ENCODE measurements at places on chromosomes 1 and 21.
A peak's percentile ranks its signal among the peaks of the same experiment; 100 is the strongest.

- no peak for DNase-seq
Observed at GRCh38 chr1:36199934-36200741, 24.1 kb upstream of the THRAP3 start.

- DNase-seq: no peak
Observed at GRCh38 chr1:145995148-145995881, 1.1 kb downstream of the TXNIP start.

DNA sequence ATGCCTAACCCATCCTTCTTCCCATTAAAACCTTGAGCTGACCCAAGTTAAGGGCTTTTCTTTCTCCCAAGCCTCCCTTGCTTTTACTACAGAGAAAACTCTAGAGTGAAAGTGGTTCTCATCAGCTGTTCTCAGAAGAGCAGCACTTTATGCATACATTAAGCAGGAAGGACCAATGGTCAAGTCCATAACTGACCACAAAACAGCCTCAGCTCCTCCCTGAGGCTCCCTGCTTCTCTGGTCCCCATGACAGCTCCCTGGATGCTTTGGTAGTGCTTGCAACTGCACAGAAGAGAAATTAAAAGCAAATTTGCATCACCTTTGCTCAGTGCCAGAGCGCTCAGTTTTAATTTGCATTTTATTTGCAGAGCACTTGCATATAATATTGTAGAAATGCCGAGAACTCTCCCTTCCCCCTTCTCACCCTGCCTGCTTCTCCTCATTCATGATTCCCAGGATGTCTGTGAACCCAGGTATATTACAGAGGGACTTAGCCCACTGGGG, 56.1 kb downstream of the LMX1A start:
- no peak for DNase-seq

DNA sequence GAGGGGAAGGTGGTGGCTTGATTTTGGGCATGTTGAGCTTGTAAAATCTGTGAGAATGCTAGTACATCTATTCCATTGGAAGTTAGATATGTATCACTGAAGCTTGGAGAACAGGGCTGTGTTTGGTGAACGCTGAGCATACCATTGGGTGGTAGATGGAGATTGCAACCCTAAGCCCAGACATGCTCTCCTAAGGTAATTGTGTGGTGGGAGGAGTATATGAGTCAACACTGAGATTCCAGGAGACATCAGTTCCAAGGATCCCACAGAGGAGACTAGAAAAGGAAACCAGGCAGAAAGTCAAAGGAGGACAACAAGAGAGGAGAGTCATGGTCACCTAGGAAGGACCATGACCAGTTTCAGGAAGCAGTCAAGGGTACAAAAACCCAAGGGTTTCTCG, 60.4 kb downstream of the KIF21B start:
- no peak for DNase-seq

GRCh38 chr1:152959801-152960451, 10.5 kb upstream of the SPRR4 start:
- DNase-seq: no peak

DNA sequence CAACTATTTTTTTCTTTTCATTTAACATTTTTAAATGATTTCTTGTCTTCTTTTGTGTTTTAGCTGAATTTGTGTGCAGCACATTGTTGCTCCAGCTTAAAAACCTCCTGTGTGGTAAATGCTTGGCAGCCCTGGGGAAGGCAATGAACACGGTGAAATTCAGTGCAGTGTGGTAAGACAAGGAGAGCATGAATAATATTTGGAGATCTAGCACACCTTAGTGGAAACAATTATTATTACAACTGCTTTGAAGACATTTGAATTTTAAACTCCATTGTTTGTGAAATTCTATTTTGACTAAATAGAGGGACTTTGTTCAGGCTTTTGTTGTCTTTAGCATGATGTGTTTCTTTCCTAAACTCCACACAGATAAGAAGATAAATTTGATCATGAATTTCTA, 242.6 kb upstream of the CXADR start:
- peak; percentile 6 for DNase-seq

- no peak for DNase-seq
Observed at GRCh38 chr1:23436520-23437354, 12.2 kb upstream of the TCEA3 start.

GRCh38 chr1:28898405-28898881, 15.9 kb upstream of the EPB41 start:
- DNase-seq: no peak

DNA sequence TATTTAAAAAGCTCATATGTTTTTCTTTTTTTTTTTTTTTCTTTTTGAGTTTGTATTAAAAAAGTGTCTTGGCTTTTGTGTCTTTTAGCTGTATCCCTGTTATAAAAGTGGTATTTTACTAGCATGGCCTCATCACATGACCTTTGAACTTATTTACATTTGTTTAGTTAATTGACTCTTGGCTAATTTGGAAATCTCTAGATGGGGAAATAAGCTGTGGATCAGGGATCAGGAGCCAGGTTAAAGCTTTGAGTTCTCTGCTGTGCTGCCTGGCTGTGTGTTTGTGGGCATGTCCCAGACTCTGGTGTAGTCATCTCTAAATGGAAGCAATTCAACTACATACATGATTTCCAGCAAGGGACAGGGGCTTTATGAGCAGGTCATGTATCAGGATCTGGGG, 56.5 kb downstream of the HHAT start:
- no peak for DNase-seq

- no peak for DNase-seq
Observed at GRCh38 chr21:15309022-15309590, 244.3 kb upstream of the NRIP1 start.

DNA sequence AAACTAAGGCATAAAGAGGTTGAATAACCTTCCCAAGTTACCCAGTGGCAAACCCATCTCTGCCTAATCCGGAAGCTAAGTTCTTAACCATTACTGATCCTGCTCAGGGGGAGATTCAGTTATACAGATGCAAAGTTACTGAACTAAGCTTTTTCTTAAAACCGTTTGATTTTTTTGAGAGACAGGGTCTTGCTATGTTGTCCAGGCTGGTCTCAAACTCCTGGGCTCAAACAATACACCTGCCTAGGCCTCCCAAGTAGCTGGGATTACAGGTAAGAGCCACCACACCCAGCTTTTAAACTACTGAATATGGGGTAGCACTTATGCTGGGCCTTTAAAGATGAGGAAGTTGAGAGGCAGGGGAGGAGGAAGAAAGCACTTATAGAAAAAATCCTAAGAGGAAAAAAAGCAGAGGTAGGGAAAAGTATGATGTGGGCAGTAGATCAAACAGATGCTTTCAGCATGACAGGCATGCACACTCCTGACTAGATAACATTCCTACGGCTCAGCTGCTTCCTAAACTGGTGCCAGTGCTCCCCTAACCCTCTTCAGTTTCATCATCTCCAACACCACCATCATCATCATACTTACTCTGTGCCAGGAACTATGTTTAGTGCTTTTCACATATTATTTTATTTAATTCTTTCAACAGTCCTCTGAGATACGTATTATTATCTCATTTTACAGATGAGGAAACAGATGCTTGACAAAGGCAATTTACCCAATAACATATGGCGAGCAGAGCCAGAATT, 5.8 kb downstream of the PAFAH2 start:
- DNase-seq: no peak

DNA sequence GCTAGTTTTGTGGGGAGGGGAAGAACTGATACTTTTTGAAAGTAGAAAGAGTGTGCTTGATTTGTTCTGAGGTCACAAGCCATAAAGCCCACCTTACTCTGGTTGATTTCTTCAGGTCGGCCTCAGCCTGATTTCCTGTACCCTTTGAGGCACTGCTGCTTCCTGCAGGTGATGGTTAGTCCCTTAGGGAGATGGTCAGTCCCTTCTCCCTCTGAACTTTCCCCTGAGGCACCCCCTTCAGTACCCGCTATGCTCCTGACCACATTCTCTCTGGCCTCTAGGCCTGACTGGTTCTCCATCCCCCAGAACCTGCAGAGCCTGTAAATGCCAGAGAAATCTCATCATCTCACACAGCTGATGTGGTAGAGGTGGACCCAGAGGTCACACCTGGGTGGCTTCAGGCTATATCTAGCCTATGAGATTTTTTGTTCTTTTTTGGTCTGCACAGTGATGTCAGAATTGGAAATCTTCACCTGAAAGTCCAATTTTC, 15.0 kb upstream of the ID3 start:
- no peak for DNase-seq

DNA sequence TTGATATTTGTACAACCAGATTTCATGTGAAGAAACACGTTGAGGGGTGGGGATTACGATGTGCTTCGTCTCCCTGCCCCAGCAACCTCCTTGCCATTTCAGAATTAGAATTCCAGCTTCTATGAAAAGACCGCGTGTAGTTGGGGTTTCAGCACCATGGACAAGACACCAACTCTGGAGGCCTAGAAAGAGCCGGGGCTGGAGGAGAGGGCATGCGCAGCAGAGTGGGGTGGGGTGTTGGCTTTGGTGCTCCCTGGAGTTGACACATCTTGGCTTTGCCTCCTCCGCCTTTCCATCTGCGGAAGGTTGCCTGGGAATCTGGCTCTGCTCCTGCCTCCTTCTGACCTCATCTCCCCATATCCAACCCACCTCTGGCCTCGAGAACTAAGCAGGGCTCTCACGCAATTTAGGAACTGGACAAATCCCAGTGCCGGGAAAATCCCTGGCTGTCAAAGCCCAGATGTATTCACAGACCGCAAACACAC, 11.8 kb downstream of the HTR6 start:
- DNase-seq: no peak

- DNase-seq: no peak
Observed at GRCh38 chr21:35984654-35985361, 75.5 kb downstream of the SETD4 start.

- DNase-seq: no peak
Observed at GRCh38 chr1:98940722-98941079, 64.0 kb downstream of the PLPPR5 start.

DNA sequence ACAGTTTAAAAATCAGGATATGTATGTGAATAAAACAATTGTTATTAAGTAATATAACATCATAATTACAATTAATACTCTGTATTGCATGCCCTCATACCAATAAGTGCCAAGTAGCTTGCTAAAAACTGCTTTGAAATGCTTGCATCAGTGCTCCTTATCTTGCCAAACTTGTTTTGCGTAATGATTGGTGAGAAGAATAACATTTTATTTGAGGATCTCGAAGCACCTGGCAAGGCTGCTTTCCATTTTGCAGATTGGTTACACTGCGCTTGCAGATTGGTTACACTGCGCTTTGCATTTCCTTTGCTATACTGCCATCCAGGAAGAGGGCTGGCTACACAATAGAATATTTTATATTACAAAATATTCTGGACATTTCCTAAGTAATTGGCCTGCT, 1.7 kb upstream of the PBX1 start:
- no peak for DNase-seq

DNA sequence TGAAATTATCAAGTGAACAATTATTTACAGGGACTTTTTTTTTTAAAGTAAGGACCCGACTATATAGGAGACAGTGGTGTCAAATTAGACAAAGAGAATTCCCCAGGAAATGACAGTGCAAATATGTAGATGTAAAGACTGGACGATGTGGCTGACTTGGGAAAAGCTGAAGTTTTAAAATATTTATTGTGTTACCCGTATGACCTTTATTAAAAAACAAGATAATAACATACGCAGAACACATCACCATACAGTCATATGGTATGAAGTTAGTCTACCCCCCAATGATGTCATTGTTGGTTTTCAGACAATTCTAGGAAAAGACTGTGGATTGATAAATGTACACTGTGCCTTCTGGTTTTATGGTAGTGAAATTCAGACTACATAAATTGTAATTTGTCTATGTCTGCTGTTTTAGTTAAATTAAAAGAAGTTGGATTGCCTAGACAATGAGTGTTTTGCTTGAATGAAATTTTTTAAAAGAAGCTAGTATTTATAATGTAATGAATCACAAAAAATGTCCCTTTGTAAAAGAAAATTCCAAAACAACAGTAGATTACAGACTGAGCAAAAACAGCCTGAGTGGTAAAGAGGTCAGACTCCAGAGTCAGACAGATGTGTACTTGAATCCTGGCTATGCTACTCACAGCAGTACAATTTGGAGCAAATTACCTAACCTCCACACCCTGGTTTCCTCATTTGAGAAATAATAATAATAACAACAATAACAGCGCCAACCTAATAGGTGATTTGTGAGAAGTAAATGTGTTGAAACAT, 15.5 kb upstream of the PDC start:
- no peak for DNase-seq

DNA sequence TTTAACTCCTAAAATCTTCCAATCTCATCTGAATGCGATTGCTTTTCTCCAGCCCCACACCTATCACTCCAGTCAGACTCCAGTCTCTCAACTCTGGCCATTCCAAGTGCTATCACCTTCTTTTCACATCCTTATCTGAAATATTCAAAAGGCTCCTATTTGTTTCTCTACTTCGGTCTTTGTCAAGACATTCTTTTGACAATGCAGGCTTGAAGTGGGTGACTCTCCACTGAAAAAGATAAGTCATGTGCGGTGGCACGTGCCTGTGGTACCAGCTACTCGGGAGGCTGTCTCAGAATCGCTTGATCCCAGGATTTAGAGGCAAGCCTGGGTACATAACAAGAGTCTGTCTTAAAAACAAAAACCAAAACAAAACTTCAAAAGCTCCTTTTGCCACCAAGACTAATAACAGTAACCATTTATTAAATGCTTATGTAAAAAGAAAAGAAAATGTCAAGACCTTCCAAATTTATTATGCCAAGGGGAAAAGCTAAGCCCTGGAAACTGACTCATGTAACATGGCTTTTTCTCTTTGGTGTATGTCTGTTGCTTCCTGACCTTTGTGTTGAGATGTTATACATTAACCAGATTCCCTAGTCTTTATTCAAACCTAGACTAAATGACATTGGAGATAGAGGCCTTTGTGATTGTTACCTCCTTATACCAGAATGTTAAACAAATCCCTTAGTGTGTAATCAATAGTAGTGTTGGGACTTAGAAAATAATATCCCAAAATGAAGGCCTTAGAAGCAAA, 3.6 kb downstream of the ALG14 start:
- DNase-seq: no peak

Measured in SIG-M5 (cell line).